ENCODE measurements at places on chromosomes 3 and 15. TPM values are rescaled to one million over a fixed set of nuclear protein-coding genes. Genes with fewer than 3 reads are reported as not detected.

- DNase-seq, result no peak
Measured at GRCh38 chr3:4949004-4949403, 30.2 kb upstream of the BHLHE40 start.

- no peak for DNase-seq
Measured at GRCh38 chr3:99858469-99858868, 40.8 kb downstream of the CMSS1 start.

CDV3 gene
- 126 TPM for polyA plus RNA-seq

DNA sequence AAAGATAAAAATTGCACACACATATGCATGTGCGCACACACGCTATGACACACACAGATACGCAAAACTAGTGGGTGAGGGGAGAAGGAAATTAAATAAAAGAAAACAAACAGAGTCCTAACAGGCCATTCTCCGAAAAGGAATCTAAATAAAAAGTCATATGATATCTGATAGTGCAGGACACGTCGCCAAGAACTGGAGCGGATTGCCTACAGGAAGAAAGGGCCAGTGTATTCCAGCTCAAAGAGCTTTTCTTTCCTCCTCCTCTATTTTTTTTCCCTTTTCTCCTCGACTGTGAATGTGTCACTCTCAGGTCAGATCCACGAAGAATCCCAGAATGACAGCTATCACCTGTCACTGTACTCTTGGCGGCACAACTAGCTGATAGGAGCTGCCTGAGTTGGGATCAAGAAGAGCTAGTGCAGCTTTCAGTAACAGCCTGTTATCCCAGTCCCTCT lies 157.8 kb downstream of the TIGIT start:
- DNase-seq, result no peak

DNA sequence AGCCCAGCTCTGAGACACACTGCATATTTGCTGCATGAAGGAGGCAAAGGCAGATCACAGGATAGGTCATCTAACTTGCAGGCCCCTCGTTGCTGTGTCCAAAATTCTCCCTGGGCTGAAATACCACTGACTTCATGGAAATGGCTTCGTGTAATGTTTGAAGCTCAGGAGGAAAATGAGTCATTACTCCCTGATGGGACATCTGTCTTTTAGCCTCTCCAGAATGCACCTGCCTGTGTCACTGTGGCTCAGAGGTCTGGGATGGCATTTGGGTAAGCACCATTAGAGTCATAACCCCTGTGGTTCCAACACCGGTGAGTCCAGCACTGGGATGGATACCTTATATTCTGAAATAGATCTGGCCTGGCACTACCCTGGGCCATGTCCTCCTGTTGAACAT lies 51.5 kb downstream of the IL12A start:
- no peak for DNase-seq

MKRN2 gene
- 42.9 TPM for polyA plus RNA-seq

ZIC4 gene
- not detected for polyA plus RNA-seq

DNA sequence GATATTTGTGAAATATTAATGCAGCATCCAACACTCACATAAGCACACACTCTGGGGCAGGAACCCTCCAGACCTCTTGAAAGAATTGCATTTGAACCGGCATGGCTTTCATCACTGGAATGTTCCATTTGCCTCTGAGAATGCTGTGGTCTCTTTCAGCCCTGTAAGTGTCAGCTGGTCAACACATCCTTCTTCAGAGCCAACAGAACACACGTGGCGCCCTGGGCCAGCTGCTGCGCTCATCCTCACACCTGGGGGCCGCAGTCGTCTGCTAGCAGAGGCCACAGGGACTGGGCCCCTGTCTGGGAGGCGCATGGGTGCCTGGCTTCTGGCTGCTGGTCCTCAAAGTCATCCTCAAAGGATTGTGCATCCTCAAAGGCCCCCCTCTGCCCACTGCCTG lies 71.4 kb upstream of the HERC1 start:
- DNase-seq, result no peak

ADAMTS7 gene
- polyA plus RNA-seq, result 38.8 TPM

IQCF5 gene
- not detected for polyA plus RNA-seq

GOLGA8N gene
- polyA plus RNA-seq, result 12.4 TPM

DNA sequence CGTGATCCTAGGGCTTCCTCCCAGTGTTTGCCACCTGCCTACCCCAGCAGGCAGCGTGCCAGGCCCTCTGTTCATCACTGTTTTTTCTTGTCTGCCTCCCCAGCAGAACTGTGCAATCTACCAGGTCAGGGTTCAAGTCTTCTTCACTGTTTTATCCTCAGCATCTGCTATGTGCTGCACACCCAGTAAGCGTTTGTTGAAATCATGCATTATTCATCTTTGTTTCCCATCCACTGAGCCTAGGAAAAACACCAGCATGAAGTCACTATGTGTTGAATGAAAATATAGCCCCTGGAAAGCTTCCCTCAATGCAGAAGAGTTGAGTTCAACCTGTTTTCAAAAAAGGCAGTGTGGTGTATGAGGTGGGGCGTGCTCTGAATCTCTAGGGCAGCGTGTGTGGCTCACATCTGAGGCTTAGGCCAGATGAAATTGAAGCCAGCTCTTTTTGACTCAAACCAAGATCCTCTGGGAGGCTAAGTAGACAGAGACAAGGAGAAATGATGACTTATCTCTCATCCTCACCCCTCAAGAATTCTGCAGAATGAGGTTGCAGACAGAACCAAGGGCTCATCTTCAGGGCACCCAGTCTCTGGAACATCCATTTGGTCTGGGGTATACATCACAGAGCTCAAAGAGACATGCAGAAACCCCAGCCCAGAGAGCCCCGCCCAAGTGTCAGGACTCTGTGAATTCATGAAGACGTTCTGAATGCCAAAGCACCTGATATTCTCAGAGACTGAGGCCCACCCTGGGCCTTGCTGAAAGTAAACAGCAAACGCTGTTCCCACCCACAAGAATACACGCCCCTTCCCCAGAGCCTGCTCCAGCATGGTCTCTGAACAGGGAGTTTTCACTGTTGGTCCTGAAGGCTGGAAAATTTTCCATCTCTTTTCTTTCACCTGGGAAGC lies 5.7 kb upstream of the CAV3 start:
- DNase-seq, result no peak

SPINT1 gene
- polyA plus RNA-seq, result 72.4 TPM

DNA sequence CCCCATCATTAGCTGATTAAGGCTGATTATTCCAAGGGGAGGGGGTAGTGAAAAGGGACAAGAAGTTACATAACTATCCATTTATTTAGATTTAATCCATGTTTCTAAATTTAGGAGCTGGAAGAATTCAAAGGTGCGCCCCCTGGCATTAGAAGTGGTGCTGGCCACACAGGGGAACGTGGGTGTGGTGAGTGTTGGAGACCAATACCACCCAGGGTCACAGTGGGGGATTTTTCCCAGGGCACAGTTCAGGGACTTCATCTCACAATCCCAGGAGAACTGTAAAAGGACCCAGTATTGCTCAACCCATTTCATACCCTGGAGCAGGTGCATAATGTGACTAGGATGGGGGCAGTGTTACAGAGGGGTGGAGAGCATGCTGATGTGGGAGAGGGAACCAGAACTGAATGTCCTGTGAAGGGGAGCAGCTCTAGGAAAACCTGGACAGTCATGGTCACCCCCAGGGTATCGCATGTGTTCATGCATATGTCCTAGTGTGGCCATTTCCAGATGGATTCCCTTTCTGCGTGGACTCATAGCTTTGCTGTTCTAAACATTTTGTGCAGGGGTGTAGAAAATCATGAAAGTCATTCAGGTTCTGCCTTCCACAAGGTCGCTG lies 110.3 kb downstream of the LSM3 start:
- no peak for DNase-seq

DNA sequence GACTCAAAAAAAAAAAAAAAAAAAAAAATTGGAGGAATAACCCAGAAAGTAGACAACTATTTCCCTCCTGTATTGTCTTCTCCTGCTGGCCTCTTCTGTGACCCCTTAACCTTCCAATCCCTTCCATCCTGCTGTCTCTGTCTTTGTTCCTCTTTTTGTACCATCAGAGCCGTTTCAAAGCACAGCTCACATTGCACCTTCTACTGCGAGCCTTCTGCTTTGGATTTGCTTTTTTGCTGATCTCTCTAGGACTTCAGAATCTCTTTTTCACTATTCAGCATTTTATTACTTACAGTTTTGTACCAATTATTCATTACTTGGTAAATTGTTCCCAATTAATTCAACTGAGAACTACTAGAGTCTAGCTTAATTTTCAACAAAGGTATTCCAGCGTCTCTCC lies 284.0 kb upstream of the TBL1XR1 start:
- no peak for DNase-seq

GRCh38 chr3:57091521-57092273 lies 31.2 kb downstream of the SPATA12 start:
- no peak for DNase-seq

GRCh38 chr15:67531379-67531914 lies 10.5 kb downstream of the C15orf61 start:
- no peak for DNase-seq

DNA sequence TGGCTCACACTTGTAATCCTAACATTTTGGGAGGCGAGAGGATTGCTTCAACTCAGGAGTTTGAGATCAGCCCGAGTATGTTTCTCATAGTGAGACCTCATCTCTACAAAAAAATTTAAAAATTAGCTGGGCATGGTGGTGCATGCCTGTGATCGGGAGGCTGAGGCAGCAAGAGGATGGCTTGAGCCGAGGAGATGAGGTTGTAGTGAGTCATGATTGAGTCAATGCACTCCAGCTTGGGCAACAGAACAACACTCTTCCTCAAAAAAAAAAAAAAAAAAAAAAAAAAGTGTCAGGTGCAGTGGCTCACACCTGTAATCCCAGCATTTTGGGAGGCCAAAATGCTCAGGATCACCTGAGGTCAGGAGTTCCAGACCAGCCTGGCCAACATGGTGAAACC lies 2.4 kb downstream of the RPL39L start:
- DNase-seq, result no peak

- no peak for DNase-seq
Measured at GRCh38 chr3:13894096-13894806, 14.4 kb upstream of the WNT7A start.

GRCh38 chr15:76682833-76683232 lies 222.3 kb downstream of the SCAPER start:
- DNase-seq, result no peak

IL17RD gene
- polyA plus RNA-seq, result 55.1 TPM

DNA sequence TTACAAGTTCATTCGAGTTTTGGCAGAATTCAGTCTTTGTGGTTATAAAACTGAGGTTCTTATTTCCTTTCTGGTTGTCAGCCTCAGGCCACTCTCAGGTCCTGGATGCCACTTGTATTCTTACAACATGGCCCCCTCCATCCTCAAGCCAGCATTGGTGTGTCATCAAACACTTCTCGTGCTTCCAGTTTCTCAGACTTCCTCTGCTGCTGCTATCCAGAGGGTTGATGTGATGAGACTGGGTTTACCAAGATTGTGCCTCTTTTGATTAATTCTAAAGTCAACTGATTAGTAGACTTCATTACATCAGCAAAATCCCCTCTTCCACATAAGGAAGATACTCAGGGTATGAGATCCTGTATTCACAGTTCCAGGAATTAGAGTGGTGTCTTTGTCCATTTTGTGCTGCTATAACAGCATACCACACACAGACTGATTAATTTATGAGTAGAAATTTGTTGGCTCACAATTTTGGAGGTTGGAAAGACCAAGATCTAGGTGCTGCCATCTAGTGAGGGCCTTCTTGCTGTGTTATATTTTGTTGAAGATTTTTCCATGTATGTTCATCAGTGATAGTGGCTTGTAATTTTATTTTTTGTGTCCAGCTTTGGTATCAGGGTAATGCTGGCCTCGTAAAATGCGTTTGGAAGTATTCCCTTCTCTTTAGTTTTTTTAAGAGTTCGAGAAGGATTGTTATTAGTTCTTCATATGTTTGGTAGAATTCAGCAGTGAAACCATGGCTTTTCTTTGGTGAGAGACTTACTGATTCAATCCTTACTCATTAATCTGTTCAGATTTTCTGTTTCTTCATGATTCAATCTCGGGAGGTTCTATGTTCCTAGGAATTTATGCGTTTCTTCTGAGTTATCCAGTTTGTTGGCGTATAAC lies 11.1 kb downstream of the LRCH3 start:
- DNase-seq, result no peak

- no peak for DNase-seq
Measured at GRCh38 chr3:194100856-194101390, 35.0 kb upstream of the HES1 start.

GRCh38 chr3:185656321-185656840 lies 70.3 kb downstream of the SENP2 start:
- no peak for DNase-seq

OSBPL10 gene
- polyA plus RNA-seq, result 23.5 TPM

DNA sequence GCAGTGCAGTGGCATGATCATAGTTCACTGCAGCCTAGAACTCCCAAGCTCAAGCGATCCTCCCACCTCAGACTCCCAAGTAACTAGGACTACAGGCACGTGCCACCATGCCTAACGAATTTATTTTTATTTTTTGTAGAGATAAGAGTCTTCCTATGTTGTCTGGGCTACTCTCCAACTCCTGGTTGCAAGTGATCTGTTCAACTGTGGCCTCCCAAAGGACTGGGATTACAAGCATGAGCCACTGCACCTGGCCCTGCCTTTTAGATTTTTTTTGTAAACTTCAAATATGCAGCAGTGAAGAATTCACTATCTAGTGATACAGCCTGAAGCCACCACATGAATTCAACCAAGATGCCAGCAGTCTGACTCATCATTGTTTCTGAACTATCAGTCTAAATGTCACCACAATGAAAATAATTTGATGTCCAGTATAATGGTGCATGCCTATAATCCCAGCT lies 32.7 kb downstream of the UBXN7 start:
- no peak for DNase-seq

HACD2 gene
- 39.7 TPM for polyA plus RNA-seq

CHRNA3 gene
- polyA plus RNA-seq, result 1.2 TPM

GRCh38 chr3:111882799-111883198 lies 23.7 kb downstream of the PHLDB2 start:
- no peak for DNase-seq

GRCh38 chr3:33181229-33181628 lies 37.4 kb downstream of the SUSD5 start:
- DNase-seq, result no peak

DNA sequence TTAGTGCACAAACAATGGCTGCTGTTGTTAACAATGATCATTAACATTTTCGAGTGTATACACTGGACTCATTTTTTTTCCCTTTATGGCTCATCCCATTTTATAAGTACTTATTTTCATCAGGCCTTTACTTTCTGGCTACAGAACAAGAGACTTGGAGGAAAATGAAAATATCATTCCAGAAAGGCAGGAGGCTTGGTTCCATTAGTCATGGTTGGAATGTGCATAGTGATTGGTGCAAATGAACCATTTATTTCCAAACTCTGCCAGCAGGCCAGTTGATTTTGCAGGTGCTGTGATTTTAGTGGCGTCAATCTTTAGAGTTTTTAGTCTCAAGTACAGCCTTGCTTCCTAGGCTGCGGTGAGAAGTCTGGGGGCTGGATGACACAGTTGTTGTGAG lies 151.8 kb downstream of the ITPR1 start:
- no peak for DNase-seq
